Panc1 (cell line): ENCODE measurements at places on chromosomes 6 and 20.

- peak overlapping the region; percentile 20 for H3K4me3 ChIP-seq
- H3K4me1 ChIP-seq, result no peaks in the 10 kb centered on the region
- H3K27me3 ChIP-seq, result no peaks in the 10 kb centered on the region
- no peak for DNase-seq
- H3K27ac ChIP-seq, result peak overlapping the region; percentile 59; the same call in 1 of the 2 replicates
- no peaks in the 10 kb centered on the region for H3K36me3 ChIP-seq
These were observed 385.5 kb downstream of the HDGFL1 start for GRCh38 chr6:22954749-22955385.

DNA sequence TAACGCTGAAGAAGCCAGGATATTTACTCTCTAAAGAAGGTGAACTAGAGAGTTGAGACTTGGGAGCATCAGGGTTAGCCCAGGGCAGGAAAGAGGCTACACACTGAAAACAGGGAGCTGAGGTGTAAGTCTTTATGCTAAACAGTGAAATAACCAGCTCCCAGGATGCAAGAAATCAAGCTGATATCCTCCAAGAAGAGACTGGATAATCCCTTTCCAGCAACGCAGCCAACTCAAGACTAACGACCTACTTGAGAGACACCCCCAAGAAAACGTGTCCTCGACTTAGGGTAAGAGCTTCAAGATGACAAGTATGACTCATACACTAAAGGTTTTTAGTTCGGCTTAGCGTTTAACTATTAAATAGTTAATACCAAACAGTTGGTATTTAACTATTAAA, 202.2 kb downstream of the TASP1 start:
- H3K4me3 ChIP-seq, result no peak overlapping the region
- H3K27ac ChIP-seq, result no peak overlapping the region
- H3K4me1 ChIP-seq, result no peaks in the 10 kb centered on the region
- DNase-seq, result no peak

DNA sequence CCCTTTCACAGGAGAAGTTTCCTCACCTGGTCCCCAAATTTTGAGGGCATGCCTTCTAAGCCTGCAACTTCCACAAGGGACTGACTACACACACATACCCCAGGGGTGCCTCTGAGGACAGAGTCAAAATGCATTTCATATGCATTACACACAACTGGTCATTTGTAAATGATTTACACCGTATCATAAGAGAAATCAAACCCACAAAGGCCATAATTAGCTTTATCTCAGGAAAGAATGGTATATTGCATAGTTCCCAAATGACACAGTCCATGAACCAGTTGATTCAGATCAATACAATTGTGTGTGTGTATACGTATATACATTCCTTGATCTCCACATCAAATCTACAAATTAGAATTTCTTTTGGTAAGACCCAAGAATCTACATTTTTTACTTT, 203.3 kb upstream of the PRDM1 start:
- H3K27me3 ChIP-seq, result no peaks in the 10 kb centered on the region; the same call in 1 of the 2 replicates
- no peak for DNase-seq
- no peaks in the 10 kb centered on the region for H3K4me1 ChIP-seq
- no peak overlapping the region for H3K4me3 ChIP-seq
- H3K36me3 ChIP-seq, result no peaks in the 10 kb centered on the region

DNA sequence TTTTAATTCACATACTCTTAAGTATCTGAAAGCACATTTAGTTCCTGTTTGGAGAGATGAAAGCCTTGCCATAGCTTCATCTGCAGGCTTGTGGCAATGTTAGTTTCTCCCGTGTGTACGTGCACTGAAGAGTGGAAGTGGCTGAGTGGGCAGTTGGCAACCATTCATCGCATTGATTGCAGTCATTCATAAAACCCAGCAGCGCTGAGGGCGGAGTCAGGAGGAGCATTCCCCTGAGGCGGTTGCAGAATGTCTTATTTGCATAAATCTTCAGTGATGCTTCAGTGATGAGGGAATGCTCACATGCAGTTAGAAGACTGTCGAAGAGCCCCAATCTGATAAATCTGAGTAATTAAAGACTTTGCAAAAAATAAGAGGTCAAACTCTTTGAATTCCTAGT, 79.1 kb downstream of the RIMS1 start:
- H3K27me3 ChIP-seq, result no peaks in the 10 kb centered on the region
- no peaks in the 10 kb centered on the region for H3K4me1 ChIP-seq
- no peak overlapping the region for H3K4me3 ChIP-seq
- no peaks in the 10 kb centered on the region for H3K36me3 ChIP-seq

GRCh38 chr6:20159781-20160540, 52.3 kb downstream of the MBOAT1 start:
- no peaks in the 10 kb centered on the region for H3K36me3 ChIP-seq
- no peaks in the 10 kb centered on the region for H3K4me1 ChIP-seq
- H3K27me3 ChIP-seq, result no peaks in the 10 kb centered on the region

DNA sequence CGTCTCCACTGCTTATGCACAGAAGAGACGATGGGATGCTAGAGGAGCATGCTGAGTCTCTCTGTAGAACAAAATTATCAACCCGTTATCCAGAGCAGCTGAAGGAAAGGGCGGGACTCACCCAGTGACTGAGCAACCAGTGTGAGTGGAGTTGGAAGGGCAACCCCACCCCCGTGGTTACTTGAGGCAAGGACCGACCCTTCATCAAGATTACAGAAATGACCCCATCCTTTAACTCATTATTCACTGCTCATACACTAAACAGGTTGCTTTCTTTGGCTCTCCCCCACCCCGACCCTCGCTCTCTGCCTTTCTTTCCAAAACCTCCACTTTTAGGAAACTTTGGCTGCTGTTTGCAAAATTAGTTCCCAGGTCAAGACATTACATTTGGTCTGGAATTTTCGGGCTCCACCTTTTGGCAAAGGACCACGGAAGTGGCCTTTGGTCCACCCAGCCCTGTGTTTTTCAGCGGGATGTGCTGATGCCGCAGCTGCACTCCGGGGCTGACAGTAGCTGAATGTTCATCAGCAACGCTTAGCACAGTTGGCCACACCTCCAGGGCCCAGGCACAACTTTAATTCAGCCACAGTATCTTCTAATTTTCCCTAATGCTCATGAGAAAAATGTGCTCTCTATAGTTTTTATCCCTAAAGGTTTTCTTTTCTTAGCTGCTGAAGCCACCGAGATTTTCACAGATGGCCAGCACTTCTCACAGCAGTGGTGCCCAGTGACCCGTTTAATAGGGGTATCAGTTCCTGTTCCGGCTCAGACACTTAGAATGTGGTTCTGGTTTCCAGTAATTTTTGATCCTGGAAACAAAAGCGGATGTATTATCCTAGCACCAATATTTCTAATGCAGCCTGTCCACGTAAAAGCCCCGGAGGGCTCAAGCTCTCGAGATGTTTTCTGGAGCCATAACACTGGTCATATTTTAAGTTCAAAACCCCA, 103.6 kb upstream of the NXT1 start:
- no peak overlapping the region for H3K27ac ChIP-seq
- no peak overlapping the region for H3K4me3 ChIP-seq
- 0 out of 2 replicates have a peak, but pooled peaks cover 6% of the 10 kb centered on the region for H3K27me3 ChIP-seq
- DNase-seq, result no peak
- H3K4me1 ChIP-seq, result no peaks in the 10 kb centered on the region

GRCh38 chr20:50548396-50548795, 38.2 kb downstream of the PTPN1 start:
- H3K27ac ChIP-seq, result no peak overlapping the region
- no peaks in the 10 kb centered on the region for H3K36me3 ChIP-seq
- no peaks in the 10 kb centered on the region for H3K27me3 ChIP-seq
- H3K4me3 ChIP-seq, result no peak overlapping the region
- no peak for DNase-seq

GRCh38 chr6:56821005-56821432, 133.9 kb upstream of the BEND6 start:
- peak overlapping the region; percentile 41 for H3K27ac ChIP-seq
- H3K27me3 ChIP-seq, result no peaks in the 10 kb centered on the region
- H3K36me3 ChIP-seq, result no peaks in the 10 kb centered on the region
- peaks cover 31% of the 10 kb centered on the region for H3K4me1 ChIP-seq

GRCh38 chr6:100620085-100620840, 155.5 kb upstream of the SIM1 start:
- no peak overlapping the region for H3K4me3 ChIP-seq
- no peak overlapping the region for H3K27ac ChIP-seq
- no peaks in the 10 kb centered on the region; the same call in 1 of the 2 replicates for H3K4me1 ChIP-seq
- no peak for DNase-seq
- H3K27me3 ChIP-seq, result no peaks in the 10 kb centered on the region

DNA sequence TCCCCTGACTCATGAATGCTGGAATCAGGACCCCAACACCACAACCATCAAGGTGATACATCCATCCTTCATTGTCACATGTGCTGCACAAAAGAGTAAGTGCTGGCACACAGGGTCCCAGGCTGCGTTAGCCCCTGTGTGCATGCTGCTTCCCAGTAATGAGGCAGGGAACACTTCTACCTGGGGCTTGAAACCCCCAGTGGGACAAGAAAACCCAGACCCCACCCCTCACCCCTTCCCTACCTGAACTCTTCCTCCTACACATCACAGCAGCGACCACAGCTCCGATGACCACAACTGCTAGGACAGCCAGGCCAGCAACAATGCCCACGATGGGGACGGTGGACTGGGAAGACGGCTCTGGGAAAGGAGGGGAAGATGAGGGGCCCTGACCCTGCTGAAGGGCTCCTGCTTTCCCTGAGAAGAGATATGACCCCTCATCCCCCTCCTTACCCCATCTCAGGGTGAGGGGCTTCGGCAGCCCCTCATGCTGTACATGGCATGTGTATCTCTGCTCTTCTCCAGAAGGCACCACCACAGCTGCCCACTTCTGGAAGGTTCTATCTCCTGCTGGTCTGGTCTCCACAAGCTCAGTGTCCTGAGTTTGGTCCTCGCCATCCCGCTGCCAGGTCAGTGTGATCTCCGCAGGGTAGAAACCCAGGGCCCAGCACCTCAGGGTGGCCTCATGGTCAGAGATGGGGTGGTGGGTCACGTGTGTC, 2.0 kb downstream of the HLA-B start:
- no peak overlapping the region for H3K4me3 ChIP-seq
- no peaks in the 10 kb centered on the region for H3K36me3 ChIP-seq
- no peak overlapping the region for H3K27ac ChIP-seq
- H3K27me3 ChIP-seq, result peaks cover 11% of the 10 kb centered on the region

- H3K4me1 ChIP-seq, result no peaks in the 10 kb centered on the region
- H3K27ac ChIP-seq, result no peak overlapping the region
- no peaks in the 10 kb centered on the region for H3K36me3 ChIP-seq
- no peaks in the 10 kb centered on the region for H3K27me3 ChIP-seq
These were observed 565.1 kb upstream of the FLRT3 start for GRCh38 chr20:14902432-14903089.

- no peak for DNase-seq
- H3K36me3 ChIP-seq, result no peaks in the 10 kb centered on the region
- H3K4me1 ChIP-seq, result no peaks in the 10 kb centered on the region; the same call in 1 of the 2 replicates
- H3K27me3 ChIP-seq, result peaks cover 4% of the 10 kb centered on the region
- H3K27ac ChIP-seq, result no peak overlapping the region
These were observed 267.7 kb upstream of the FOXQ1 start for GRCh38 chr6:1044040-1044836.

GRCh38 chr6:36392621-36393020, 5.2 kb upstream of the ETV7 start:
- no peak for DNase-seq
- no peaks in the 10 kb centered on the region for H3K36me3 ChIP-seq
- H3K27me3 ChIP-seq, result no peaks in the 10 kb centered on the region
- no peak overlapping the region for H3K4me3 ChIP-seq
- no peaks in the 10 kb centered on the region; the same call in 1 of the 2 replicates for H3K4me1 ChIP-seq
- H3K27ac ChIP-seq, result no peak overlapping the region

GRCh38 chr6:169975286-169975685, 223.9 kb downstream of the ERMARD start:
- no peaks in the 10 kb centered on the region for H3K4me1 ChIP-seq
- peaks cover 9% of the 10 kb centered on the region; the same call in 1 of the 2 replicates for H3K27me3 ChIP-seq
- no peak for DNase-seq
- H3K27ac ChIP-seq, result no peak overlapping the region
- no peaks in the 10 kb centered on the region for H3K36me3 ChIP-seq

GRCh38 chr6:89260832-89261231, 43.7 kb upstream of the GABRR1 start:
- H3K36me3 ChIP-seq, result no peaks in the 10 kb centered on the region
- DNase-seq, result no peak
